ENCODE measurements at places on chromosomes 2 and 18.

- DNase-seq = no peak
Measured at GRCh38 chr18:5238371-5238976, 41.4 kb upstream of the AKAIN1 start.

DNA sequence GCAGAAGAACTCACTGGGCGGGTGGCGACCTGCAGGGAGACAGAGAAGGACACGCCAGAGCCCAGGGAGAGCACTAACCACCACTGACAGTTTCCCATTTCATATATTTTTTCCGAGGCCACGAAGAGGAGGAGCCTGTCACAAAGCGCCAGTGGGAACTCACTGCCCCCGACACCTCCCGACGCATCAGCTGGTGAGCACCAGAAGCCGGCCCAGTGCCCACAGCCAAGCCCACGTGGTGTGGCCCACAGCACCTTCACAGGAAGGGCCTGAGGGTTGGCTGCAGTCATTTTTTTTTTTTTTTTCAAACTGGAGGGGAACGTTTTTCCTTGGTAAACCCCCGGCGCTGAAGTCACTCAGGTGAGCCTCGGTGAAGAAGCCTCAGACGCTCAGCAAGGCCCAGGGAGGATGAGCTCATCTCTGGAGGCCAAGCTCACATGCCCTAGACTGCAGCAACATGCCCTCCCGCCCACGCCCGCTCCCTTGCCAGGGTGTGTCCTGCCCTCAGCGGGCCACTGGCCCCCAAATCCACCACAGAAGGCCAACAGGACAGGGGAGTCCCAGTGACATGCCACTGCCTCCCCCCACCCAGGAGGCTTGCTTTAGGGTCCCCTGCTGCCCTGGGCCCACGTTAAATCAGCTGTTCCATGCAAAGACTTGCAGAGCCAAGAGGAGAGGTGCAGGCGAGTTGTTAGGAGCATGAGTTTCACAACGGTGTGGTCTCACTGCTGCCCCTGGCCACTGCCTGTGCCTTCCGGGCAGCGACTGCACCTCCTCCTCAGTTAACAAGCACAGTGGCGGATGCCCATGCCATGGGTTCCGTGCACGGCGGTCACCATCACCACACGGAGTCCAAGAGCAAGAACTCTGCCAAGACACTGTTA, 68.1 kb downstream of the PARD6G start:
- DNase-seq = no peak

DNA sequence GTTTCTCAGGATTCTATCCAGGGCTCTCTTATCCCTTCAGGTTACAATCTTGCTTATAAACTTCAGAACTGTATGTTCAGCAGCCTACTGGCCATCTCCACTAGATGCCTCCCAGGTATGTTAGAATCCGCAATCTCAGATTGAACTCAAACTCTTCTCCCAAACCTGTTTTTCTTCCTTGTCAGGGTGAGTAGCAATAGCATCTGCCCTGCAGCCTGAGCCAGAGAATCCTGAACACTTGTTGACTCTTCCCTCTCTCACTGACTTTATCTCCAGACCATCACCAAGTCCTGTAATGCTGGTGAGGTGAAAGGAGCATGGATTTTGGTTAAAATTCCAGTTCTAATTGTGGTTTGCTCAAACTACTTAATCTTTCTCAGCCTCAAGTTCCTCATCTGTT, 82.6 kb upstream of the ALPP start:
- no peak for DNase-seq

GRCh38 chr18:37422116-37422515, 143.5 kb downstream of the CELF4 start:
- DNase-seq = no peak

DNA sequence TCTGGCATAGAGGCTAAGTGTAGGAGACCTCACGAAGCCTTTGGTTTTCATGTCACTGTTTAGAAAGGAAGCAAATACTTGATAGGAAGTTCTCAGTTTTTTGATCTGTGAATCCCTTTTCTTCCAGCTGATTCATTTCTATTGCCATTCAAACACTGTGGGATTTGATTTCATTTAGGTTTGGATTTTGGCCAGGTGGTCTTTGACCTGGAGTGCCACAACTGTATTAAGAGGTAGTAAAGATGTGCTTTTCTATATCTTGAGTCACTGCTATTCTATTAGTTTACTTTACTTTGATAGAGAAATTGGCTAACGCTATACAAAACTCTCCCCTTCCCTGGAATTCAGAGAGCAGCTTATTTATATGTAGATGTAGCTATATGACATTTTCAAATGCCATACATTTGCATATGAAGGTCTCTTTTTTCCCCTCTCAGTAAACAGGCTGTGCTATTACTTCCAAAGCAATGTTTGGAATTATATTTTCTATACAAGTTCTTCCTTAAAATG, 132.4 kb upstream of the CAVIN2 start:
- no peak for DNase-seq

- DNase-seq = peak; percentile 32
Measured at GRCh38 chr2:136281281-136282114, 163.5 kb upstream of the CXCR4 start.

DNA sequence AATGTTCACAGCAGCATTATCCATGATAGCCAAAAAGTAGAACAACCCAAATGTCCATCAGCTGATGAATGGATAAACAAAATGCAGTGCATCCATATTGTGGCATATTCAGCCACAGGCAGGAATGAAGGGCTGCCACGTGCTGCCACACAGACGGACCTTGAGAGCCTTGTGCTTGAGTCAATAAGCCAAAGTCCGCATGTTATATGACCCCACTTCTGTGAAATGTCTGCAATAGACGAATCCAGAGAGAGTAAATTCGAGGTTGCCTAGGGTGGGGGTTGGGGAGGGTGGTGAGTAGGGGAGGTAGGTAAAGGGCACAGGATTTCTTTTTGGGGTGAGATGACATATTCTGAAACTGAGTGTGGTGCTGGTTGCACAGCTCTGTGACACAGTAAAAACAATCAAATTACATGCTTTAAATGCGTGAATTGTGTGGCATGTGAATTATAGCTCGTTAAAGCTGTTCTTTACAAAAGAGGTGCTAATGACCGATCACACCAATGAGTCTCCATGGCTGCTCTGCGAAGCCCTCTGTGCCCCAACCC, 38.9 kb upstream of the LDLRAD4 start:
- no peak for DNase-seq

- no peak for DNase-seq
Measured at GRCh38 chr2:46058140-46058539, 239.1 kb upstream of the EPAS1 start.

DNA sequence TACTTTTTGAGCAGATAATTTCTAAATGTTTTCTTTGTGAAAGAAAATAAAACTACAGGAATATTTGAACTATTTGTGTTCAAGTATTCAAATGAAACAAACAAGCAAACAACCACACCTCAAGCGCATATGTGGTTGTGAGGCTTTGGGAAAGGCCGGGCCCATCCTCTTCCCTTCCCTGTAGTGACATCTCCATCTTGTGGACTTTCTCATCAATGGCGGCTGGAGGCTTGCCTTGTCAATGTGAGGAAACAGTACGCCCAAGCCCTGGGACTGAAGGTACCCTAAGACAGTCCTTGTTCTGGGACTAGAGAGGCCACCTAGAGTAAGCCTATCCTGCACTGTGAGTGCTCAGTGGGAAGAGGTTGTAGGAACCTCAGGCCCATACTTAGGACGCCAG, 166.8 kb downstream of the TPGS2 start:
- DNase-seq = peak; percentile 30

GRCh38 chr18:77248873-77249568, 627 bp upstream of the GALR1 start:
- DNase-seq = no peak

- no peak for DNase-seq
Measured at GRCh38 chr2:111231532-111232252, 111.0 kb downstream of the BCL2L11 start.

DNA sequence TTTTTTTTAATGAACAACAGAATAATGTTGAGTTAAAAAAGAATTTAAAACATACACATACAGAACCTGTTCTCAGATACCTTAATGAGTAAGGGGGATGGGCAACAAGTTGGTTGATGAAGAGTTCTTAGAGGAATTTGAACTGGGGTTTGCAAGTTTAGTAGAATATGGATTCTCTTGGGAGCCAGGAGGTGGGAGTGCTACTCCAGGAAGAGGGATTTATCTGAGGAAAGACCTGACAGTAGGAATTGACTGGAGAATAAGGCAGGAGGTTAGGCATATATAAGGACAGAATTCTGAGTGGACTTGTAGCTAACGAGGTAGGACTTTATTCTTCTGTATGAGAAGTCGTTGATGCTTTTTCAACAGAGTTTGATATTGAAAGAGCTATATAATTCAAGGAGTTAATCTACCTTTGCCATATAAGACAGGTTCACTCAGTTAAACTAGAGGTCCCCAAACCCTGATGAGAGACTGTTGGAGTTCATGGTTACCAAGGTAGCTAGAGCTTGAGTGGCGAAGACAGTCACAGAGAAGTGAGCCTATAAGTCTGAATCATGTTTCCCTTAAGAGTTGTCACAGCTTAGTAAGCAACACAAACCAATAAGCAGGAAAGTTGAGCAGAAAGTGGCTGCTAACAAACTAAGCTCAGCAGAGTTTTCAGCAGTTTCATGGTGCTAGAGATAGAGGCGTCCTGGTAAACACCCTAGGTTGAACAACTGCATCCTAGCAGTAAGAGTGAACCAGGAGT, 88.2 kb downstream of the NCOA1 start:
- no peak for DNase-seq

GRCh38 chr2:96138179-96139145, at the start of gene ASTL:
TSS of gene ASTL (minus strand) at chr2:96138502. CDS start at chr2:96138436, 66 bp downstream.
- no peak for DNase-seq

DNA sequence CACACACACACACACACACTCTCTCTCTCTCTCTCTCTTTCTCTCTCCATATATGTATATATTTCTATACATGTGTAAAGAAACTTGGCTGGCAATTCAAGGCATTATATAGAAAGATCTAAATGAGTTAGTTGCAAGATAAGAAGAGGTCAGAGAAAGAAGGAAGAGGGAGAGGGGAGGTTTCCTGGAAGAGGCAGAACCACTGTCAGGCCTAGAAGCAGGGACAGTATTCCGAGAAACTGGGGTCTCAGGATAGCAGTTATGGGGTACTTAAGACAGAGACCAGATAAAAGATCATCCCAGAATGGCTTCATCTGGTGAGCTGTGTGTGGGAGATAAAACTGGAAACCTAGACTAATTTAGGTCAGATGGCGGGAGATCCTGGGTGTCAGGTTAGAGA, 180.8 kb downstream of the CAMKMT start:
- no peak for DNase-seq
